ENCODE measurements at places on chromosomes 3 and 15.

- peak; percentile 11 for DNase-seq
Measured at GRCh38 chr3:151283907-151284461, 5.6 kb upstream of the P2RY14 start.

DNA sequence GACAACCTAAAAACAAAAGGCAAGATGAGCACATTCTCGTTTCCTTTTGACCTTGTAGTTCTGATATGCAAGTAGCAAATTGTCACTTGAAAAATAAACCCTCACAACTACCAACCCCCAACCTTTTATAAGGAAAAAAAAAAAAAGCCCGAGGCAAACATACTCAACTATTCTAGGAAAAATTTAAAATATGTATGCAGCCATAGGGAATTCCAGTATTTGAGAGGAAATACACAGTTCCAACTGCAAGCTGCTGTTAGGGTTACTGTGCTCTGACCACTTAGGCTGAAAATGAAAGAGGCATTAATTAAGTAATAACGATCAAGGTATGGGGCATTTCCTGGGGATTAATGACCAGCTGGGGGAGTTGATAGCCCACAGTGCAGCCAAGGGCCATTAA lies 281.9 kb upstream of the DPH6 start:
- DNase-seq, result no peak

GRCh38 chr3:52349131-52349530 lies 33.0 kb downstream of the DNAH1 start:
- DNase-seq, result no peak

DNA sequence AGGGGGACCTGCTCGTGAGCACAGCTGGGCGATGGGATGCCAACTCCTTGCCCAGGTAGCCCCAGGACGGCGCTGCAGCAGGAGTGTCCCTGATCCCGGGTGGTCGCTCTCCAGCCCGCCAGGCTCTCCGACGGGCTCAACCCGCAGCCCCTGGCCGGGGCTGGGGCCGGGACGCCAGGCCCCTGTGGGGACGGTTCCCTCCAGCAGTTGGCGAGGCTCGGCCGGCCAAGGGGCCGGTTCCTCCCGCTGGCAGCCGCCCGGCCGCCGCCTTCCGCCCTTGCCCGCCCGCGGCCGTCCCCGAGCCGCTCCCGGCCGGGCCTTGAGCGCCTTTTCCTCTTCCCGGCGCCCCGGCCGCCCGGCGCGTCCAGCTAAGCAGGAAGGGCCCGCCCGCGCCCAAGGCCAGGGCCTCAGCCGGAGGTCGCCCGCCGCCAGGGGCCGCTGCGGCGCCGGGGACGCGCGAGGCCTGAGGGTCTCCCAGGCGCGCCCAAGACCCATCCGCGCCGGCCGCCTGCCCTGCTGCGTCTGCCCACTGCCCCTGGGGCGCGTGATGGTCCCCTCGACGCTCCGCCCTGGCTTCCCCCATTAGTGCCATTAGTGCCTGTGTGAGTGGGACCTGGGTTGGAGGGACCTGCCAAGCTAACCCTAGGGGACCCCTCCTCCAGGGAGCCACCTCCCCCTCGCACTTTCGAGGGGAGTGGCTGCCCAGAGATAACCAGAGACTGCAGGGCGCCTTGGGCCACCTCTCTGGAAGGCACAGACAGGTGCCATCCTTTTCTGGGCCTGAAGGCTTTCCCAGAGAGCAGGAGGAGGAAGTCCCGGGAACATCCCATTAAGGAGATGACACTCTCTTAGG lies 106.4 kb downstream of the FBLN2 start:
- DNase-seq, result peak; percentile 9

GRCh38 chr3:98099848-98100247 lies 12.9 kb downstream of the OR5AC2 start:
- no peak for DNase-seq

DNA sequence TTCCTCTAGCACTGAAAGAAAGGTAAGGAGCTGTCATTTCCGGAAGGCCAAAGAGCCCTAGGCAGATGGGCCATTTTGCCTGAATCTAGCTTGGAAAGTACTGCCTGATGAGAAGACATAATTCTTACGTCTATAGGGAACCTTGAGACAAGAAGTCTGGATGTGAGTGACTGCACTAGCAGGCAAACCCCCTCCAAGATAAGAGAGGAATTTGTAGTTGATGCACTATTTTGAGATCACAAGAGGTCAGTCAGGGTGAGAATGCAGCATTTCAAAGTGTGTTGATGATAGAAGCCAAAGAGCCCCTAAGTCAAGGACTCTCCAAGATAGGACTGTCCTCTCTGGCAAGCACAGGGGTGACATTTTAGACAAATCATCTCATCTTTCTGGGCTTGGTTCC lies 99.2 kb downstream of the HES1 start:
- no peak for DNase-seq

- DNase-seq, result no peak
Measured at GRCh38 chr3:56633602-56634535, 49.2 kb downstream of the TASOR start.

- peak; percentile 36 for DNase-seq
Measured at GRCh38 chr3:195270079-195270816, 711 bp downstream of the XXYLT1 start.

- no peak for DNase-seq
Measured at GRCh38 chr3:87568331-87568730, 291.9 kb upstream of the POU1F1 start.

DNA sequence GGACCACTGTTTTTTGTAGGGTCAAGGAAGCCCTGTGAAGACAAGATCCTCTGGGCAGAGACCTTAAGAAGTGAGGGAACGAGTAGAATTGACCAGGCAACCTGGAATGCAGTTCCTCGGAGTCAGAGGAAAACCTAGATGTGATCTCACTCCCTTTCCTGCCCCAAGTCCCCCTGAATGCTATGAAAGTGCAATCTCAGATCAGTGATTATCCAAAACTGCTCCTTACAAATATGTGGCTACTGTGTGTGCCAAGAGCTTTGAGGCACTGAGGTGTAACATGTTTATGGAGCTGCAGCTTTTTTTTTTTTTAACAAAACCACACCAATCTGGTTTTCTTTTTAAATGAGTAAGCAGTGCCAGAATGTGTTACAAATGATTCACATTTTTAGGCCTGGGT lies 35.8 kb downstream of the THSD4 start:
- DNase-seq, result no peak

DNA sequence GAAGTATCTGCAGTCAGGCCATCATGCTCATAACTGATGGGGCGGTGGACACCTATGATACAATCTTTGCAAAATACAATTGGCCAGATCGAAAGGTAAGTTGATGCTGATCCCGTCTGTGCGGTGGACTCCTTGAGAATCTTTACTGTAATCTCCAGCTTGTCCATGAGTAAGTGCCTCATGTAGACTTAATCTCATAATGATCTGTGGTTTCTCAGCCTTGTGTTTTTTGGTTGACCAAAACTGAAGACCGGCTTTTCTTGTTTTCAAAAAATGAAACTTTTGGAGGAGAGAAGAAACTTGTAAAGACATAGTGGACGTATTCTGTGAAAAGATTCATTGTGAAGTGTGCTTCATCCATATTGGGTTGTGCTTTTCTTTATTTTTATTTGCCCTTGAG lies 285.7 kb downstream of the LRTM1 start:
- DNase-seq, result no peak

GRCh38 chr15:67479781-67480505 lies 41.0 kb upstream of the C15orf61 start:
- no peak for DNase-seq

DNA sequence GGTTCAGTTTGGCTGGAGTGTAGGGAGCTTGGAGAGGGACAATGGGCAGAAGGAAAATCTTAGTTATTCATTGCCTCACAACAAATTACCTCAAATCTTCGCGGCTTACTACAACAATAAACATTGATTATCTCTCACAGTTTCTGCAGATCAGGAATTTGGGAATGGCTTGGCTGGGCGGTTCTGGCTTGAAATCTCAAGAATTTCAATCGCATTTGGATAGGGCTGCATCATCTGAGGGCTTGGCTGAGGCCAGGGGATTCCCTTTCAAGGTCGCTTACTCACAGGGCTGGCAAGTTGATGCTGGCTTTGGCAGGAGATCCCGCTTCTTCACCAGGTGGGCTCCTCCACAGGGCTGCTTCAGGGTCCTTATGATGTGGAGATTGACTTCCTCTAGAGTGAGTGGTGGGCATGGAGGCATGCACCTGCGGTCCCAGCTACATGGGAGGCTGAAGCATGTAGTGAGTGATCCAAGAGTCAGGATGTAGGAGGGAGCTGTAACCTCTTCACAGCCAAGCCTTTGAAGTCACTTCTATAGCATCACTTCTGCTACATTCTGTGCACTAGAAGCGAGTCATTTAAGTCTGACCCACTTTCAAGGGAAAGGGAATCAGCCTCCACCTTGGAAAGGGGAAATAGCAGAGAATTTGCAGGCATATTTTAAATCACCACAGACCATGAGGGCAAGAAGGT lies 63.1 kb downstream of the CDC25A start:
- DNase-seq, result no peak

DNA sequence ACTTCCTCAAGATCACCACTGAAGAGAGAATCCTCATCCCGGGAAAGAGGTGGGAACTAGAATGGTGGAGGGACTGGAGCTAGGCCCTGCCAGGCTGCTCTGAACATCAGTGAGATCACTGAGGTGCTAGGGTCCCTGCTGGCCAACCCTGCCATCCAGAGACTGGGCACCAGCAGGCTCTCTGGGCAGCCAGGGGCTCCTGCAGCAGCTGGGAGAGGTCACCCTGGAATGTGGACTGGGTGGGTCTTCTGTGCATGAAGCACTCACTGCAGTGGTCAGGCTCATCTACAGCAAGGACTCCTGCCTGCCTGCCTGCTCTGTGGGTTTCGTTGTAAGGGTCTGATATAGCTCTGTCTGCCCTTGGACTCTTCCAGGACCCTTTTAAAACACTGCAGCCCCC lies 24.9 kb downstream of the ALS2CL start:
- DNase-seq, result no peak

DNA sequence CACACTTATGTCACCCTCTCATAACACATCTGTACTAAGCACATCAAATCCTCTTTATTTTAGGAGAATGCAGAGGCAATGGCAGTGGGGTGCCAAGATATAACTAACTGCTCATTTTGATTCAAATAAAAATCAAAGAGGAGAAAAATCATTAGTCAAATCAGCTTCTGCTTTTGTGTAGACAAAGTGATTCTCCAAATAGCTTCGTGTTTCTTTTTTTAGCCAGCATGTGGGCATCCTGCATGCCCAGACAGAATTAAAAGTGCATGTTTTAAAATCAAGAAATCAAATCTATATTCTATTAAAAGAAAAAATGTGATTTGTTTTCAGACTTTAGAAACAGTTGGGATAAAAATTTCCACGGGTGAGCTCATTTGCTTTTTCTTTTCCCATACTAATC lies 761.3 kb upstream of the CFAP20DC start:
- no peak for DNase-seq

GRCh38 chr3:142509079-142509478 lies 61.2 kb upstream of the XRN1 start:
- DNase-seq, result no peak

- DNase-seq, result no peak
Measured at GRCh38 chr3:70281663-70282062, 30.8 kb downstream of the MDFIC2 start.

- no peak for DNase-seq
Measured at GRCh38 chr3:58577269-58577821, at the start of gene FAM107A. Gene FAM107A, minus strand, starts transcription at chr3:58577391. Its CDS starts 7,531 bp downstream, at chr3:58569860.

DNA sequence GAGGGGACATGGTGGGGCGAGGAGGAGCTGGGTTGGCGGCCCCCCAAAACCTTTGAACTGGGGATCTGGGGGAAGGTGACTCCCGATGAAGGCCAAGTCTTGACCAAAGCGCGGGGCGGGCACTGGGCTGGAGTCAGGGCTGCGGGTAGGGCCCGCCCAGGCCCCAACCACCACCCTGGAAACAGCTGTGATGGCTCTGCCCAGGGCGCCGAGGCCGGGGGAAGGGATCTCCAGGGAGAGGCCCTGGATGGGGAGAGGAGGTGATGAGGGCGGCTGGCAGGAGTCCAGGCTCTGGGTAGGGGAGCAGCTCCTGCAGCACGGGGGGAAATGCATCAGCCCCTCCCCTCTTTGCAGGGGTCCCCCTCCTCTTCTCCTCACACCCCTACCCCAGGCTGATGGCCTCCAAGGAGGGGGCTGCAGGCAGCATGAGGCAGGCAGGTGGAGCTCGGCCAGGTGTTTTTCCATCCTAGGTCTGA lies 5.9 kb upstream of the C15orf39 start:
- DNase-seq, result no peak

- DNase-seq, result no peak
Measured at GRCh38 chr3:126128504-126129397, 44.8 kb upstream of the SLC41A3 start.

GRCh38 chr3:151439652-151440125 lies 21.2 kb downstream of the IGSF10 start:
- no peak for DNase-seq

DNA sequence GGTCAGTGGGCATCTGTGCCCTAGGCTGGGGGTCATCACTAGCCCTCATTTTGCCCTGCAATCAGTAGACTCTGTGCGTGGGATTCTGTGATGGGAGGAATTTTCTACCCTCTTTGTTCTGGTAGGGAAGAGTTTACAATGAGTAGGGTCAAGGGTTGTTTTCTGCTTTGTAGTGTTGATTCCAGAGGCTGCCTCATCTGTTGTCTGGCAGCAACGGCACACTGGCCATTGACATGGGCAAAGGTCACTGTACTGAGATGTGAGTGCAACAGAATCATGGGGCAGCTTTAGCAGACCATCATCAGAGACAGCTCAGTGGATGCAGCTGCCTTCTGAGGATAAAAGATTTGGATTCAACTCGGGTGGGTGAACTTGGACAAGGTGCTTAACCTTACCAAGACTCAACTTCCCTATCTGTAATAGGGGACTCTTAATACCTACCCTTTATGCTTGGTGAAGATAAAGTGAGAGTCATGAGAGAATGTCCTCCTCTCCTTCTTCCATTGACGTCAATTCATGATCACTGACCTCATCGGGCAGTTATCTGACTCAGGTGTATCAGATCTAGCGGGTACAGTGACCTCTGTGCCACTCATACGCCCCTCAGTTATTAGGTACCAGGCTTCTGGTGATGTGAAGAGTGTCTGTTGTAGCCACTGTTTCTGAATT lies 127.5 kb downstream of the RPLP1 start:
- DNase-seq, result no peak

DNA sequence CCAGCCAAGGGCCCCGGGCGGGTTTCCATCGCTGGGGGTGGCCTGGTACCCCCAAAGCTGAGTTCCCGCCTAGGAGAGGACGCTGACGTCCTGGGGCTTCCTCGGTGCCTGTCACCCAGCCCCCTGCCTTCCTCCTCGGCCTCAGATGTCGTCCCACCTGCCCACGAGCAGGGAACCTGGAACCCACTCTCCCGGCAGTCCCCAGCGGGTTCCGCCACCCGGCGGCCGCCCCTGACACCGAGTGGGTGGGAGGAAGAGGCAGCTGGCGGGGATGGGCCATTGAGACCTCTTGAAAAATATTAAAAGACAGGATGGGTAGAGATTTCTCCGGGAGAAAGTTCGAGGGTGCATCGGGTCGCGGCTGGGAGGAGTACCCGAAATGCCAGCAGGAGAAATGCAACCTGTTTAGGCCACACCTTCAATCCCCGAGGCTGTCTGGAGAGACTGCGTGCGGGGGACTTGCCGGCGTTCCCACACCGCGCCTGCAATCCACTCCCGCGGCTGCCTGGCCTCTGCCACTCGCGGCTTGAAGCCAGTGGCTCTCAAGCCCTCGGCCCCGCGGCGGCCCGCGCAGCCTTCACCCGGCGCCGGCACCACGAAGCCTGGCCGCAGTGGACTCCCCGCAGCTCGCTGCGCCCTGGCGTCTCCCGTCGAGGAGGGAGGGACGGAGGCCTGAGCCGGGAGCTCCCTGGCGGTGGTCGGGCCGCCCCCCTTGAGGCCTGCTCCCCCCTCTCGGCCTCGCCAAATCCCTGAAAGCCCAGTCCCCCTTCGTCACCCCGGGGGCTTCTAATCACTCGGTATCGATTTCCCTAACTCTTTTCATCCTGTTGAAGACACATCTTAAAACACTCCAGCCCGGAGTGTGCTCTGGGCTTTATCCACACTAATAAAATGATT lies 8.6 kb upstream of the NR2F2 start:
- DNase-seq, result no peak

GRCh38 chr3:138012526-138012925 lies 2.6 kb downstream of the CLDN18 start:
- no peak for DNase-seq
